ENCODE measurements at places on chromosomes 13 and 19.

DNA sequence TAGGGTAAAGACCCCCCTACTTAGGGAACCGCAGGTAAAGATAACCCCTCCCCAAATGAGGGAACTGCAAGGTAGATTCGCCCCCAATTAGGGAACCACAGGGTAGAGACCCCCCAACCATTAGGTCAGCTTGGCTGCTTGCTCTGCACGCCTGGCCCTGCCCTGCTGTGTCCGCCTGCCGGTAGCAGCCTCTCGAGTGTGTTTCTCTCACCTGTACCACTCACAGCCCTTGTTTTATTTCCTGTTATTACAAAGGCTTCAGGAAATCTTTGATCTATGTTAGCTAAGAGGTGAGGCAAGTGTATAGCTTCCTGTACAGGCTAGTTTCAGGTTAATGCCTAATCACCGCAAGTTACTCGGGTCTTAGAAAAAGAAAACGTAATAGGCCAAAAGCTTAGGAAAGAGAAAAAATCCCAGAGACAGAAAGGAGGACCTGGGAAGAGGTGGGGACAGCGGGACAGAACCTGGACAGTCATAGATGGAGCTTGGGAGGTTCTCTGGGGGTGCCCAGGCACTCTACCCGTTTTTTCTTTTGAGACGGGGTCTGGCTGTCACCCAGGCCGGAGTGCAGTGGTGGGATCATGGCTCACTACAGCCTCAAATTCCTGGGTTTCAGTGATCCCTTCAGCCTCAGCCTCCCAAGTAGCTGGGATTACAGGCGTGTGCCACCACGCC, 23.1 kb upstream of the EIF3G start:
- no peak for DNase-seq

DNA sequence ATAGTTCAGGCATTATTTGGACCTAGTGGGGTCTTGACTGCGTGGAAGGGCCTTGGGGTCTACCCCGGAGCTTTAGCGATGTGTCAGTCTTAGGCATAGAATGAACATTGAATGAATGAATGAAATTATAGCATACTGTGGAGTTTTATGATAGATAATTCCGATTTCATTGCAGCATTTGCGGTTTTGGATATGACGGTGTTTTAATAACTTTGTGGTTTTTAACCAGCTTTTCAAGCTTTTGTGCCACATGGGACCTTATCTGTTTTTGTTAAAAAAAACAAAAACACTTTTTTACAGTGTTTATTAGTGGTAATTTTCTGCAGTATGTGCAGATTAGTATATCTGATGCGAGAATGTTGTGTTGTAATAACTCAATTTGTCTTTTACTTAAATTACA, 696 bp downstream of the NUP58 start:
- DNase-seq, result no peak

GRCh38 chr13:30593001-30593400, 24.7 kb upstream of the USPL1 start:
- DNase-seq, result no peak

GRCh38 chr19:41694196-41694595, 6.1 kb upstream of the CEACAM7 start:
- DNase-seq, result no peak

DNA sequence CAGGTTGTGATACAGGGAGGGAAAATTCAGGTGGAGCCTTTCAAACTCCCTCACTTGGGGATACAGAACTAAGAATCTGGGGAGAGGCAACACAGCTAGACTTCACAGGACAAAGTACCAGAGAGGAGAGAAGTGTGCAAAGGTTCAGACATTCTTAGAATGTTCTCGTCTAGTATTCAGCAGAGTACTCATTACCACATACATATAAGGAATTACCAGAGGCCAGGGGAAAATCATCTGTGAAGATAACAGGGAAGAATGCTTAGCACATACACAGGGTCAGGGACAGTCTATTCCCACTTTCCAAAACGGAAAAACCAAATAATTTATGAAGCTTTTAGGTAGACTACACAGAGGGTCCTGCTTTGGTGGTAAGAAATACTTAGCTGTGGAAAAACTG, 58.1 kb downstream of the TRPC4 start:
- DNase-seq, result no peak

Measured in dermis blood vessel endothelial cell (primary cell).